ENCODE measurements at places on chromosomes 11 and 22. TPM values are rescaled to one million over a fixed set of nuclear protein-coding genes. Genes with fewer than 3 reads are reported as not detected.
A peak's percentile ranks its signal among the peaks of the same experiment; 100 is the strongest.

GRCh38 chr11:34250211-34250610 is 107.6 kb downstream of the ABTB2 start:
- H3K4me1 ChIP-seq: peaks cover 16% of the 10 kb centered on the region
- no peaks in the 10 kb centered on the region for H3K27me3 ChIP-seq
- H3K36me3 ChIP-seq: no peaks in the 10 kb centered on the region
- H3K4me3 ChIP-seq: no peak overlapping the region
- H3K27ac ChIP-seq: peak overlapping the region; percentile 10

- no peak overlapping the region for H3K4me3 ChIP-seq
- no peaks in the 10 kb centered on the region for H3K36me3 ChIP-seq
- H3K4me1 ChIP-seq: peaks cover 7% of the 10 kb centered on the region
- peak; percentile 81 for DNase-seq
Observed at GRCh38 chr11:128956401-128957201, 13.9 kb upstream of the TP53AIP1 start.

GRCh38 chr22:43185860-43186261 is 1.1 kb downstream of the TTLL12 start:
- H3K4me1 ChIP-seq: peaks cover 14% of the 10 kb centered on the region
- H3K27ac ChIP-seq: peak overlapping the region; percentile 27
- DNase-seq: peak; percentile 65
- H3K4me3 ChIP-seq: peak overlapping the region; percentile 74
- H3K27me3 ChIP-seq: no peaks in the 10 kb centered on the region

DNA sequence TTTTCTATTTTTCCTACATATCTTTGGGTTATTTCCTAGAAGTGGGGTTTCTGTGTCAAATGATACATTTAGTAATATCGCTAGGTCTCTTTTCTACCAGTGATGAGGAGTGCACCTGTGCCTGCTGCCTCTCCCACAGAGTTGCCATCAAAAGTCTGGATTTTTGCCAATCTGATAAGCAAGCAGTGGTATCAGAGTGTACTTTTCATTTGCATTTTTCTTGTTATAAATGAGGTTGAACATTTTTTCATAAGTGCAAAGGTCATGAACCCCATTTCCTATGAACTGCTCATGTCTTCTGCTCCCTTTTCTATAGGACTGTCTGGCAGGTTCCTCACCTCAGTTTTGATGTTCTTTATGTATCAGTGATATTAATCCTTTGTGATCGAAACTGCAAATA is 1.7 kb downstream of the TRPM5 start:
- H3K27ac ChIP-seq: no peak overlapping the region
- no peaks in the 10 kb centered on the region for H3K36me3 ChIP-seq
- no peaks in the 10 kb centered on the region for H3K4me1 ChIP-seq
- H3K4me3 ChIP-seq: no peak overlapping the region

DNA sequence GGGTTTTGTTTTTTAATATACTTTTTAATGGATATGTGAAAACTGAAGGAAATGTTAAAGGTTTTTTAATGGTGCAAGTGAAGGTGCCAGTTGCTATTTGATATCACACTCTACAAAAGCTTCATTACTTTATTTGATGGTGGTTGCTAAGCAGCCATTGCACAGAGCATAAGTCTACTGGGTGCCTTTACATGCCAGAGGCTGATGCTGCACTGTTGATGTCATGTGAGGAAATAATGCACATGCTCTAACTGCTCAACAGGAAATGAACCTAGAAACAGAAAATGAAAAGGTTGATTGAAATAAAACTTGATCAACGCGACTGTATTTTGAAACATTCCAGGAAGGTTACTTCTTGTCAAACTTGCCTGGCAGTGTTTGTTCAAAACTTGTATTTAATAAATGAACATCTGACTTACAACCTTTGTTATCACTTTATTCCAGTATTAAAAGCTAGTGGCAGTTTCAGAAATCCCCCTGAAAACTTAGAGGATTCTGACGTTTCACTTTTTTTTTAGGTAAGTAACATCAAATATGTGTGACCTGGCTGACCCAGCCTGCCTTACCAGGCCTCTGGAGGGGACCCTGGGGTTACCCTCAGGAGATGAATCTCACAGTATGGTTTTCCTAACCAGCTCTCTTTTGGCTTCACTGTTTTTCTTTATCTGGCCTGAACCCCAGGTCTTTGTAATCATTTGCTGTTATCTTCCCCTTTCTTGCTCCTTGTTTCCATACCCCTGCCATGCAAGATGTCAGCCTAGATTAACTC is 2.4 kb upstream of the ATP5MG start:
- no peaks in the 10 kb centered on the region for H3K27me3 ChIP-seq
- peaks cover 43% of the 10 kb centered on the region for H3K36me3 ChIP-seq
- peak overlapping the region; percentile 70 for H3K27ac ChIP-seq
- DNase-seq: no peak
- H3K4me3 ChIP-seq: no peak overlapping the region

- H3K36me3 ChIP-seq: peaks cover 7% of the 10 kb centered on the region
- H3K4me3 ChIP-seq: no peak overlapping the region
- DNase-seq: no peak
- no peaks in the 10 kb centered on the region for H3K27me3 ChIP-seq
- H3K27ac ChIP-seq: no peak overlapping the region
Observed at GRCh38 chr22:19869497-19870152, 15.0 kb upstream of the GNB1L start.

- DNase-seq: peak; percentile 38
- H3K27me3 ChIP-seq: peaks cover 40% of the 10 kb centered on the region
- no peaks in the 10 kb centered on the region for H3K4me1 ChIP-seq
- no peaks in the 10 kb centered on the region for H3K36me3 ChIP-seq
Observed at GRCh38 chr22:22745225-22746060, 101.0 kb downstream of the GGTLC2 start.

DNA sequence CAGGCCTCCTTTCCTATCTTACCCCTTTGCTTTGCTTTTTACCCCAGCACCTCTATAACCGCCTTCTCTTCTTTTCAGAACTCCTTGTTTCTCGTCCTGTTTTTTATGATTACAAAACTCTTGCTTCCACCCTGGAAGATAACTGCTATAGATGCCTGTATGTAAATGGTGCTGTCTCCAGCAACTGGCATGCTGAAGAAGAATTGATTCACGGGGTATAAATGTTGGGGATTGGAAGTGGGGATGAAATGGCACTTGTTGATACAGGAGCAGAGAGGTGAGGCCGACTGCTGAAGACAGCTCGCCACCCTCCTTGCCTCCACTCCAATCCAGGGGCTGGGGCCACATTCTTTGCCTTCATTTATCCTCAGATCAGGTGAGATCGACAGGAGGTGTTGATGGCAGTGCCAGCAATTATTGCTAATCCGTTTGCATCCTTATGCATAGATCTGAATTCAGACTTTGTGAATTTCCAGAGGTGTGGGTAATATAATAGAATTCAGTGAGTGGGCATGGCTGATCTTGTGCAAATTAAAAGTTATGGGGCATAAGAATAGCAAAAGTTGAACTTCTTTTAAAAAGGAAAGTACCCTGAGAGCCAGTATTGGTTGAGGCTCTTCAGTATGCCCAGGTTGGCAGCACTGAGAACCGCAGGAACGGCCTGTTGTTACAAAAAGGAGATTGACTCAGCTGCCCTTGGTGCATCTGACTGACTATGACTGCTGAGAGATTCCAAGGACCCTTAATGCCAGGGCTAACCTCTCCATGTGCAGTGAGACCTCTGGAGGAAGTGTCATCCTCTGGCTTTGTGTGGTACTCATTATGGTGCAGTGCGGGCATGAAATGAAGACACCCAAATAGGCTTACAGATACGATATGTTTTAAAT is 5.3 kb downstream of the NEAT1 start:
- peaks cover 38% of the 10 kb centered on the region for H3K4me1 ChIP-seq
- DNase-seq: peak; percentile 82
- H3K27ac ChIP-seq: peak overlapping the region; percentile 99

- H3K4me1 ChIP-seq: peaks cover 38% of the 10 kb centered on the region
- no peaks in the 10 kb centered on the region for H3K27me3 ChIP-seq
- DNase-seq: peak; percentile 77
Observed at GRCh38 chr11:65571940-65572339, 398 bp upstream of the FAM89B start.

- H3K36me3 ChIP-seq: peaks cover 5% of the 10 kb centered on the region
- no peak overlapping the region for H3K27ac ChIP-seq
- no peaks in the 10 kb centered on the region for H3K4me1 ChIP-seq
- no peak overlapping the region for H3K4me3 ChIP-seq
Observed at GRCh38 chr22:39652990-39653786, 82.6 kb downstream of the CACNA1I start.

DNA sequence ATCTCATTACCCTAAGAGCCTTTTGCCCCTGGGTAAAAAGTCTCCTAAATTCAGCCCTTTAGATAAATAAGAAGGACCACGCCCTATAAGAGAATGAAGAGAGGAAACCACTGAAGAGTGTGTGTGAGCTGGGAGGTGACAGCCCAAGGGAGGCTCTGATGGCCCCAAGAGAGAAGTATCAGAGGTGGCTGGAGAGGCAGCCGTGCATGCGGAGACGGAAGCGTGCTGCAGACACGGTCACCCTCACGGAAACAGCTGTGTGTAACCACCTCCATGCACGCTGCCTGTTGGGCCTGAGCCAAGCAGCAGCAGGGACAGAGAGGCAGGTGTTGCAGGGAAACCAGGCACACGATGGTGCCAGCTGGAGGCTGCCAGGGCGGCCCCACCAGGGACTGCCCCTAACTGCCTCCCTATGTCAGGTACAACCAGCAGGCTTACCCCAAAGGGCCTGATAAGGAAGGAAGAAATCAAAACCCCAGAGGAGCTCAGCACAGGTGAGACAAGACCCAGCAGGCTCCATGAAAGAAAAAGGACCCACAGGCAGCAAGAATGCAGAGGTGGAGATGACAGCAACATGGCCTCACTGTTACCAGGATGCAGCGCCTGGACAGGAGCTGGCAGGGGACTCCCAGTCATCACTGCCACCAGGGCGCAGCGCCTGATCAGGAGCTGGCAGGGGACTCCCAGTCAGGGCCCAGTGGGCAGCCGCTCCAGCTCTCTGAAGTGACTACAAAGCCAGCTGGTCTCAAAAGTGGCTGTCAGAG is 7.8 kb downstream of the LARGE2 start:
- DNase-seq: no peak
- peaks cover 45% of the 10 kb centered on the region for H3K36me3 ChIP-seq
- H3K27me3 ChIP-seq: no peaks in the 10 kb centered on the region
- H3K4me1 ChIP-seq: peaks cover 23% of the 10 kb centered on the region
- H3K27ac ChIP-seq: peak overlapping the region; percentile 88

DNA sequence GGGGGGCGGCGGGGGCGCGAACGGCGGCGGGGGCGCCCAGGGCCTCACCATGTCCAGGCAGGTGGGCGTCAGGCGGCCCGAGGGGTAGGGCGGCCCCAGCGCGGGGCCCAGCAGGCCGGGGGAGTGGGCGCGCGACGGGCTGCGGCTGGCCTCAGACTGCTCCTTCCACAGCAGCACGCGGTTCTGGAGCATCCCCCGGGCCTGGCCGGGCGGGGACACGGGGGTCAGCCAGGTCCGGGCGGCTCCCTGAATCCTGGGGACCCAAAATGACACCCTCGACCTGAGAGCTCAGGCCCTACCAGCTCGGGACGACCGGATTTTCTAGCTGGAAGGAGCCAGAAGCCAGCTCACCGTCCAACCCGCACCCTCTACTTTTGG is 5.5 kb upstream of the SLC16A8 start:
- H3K27ac ChIP-seq: no peak overlapping the region
- H3K36me3 ChIP-seq: peaks cover 10% of the 10 kb centered on the region
- peaks cover 12% of the 10 kb centered on the region for H3K4me1 ChIP-seq
- no peaks in the 10 kb centered on the region for H3K27me3 ChIP-seq
- no peak for DNase-seq

GRCh38 chr11:131829725-131830124 is 459.3 kb downstream of the NTM start:
- no peak overlapping the region for H3K4me3 ChIP-seq
- no peaks in the 10 kb centered on the region for H3K27me3 ChIP-seq
- no peak for DNase-seq
- H3K27ac ChIP-seq: no peak overlapping the region

GRCh38 chr11:134730561-134731212 is 318.6 kb upstream of the B3GAT1 start:
- H3K4me3 ChIP-seq: no peak overlapping the region
- no peaks in the 10 kb centered on the region for H3K4me1 ChIP-seq
- no peaks in the 10 kb centered on the region for H3K27me3 ChIP-seq

DNA sequence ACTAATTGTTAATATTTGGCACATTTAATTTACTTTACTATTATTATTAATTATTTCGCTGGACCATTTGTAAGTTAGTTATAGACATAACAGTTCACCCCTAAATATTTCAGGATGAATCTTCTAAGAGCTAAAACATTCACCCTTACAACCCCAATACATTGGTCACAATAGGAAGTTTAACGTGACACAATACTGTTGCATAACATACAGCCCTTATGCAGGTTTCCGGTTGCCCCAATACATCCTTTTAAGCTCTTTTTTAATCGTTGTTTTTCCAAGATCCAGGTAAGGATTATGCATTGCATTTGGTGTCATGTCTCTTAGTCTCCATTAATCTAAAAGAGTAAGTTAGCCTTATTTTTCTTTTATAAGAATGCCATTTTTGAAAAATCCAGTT is 71.2 kb downstream of the HSD17B12 start:
- H3K27me3 ChIP-seq: no peaks in the 10 kb centered on the region
- H3K36me3 ChIP-seq: peaks cover 25% of the 10 kb centered on the region
- no peaks in the 10 kb centered on the region for H3K4me1 ChIP-seq

DNA sequence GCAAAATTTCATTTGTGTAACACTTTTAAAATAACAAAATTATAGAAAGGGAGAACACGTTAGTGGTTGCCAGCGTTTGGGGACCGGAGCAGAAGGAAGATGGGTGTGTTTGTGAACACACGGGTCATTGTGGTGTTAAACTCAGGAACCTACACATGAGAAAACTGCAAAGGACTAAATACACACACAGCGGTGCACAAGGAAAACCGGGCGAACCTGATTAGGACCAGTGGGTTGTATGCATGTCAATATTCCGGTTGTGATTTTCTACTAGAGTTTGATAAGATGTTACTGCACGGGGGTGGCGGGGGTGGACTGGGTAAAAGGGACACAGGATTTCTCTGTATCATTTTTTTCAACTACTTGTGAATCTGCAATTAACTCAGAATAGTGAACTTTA is 351.2 kb downstream of the OPCML start:
- no peaks in the 10 kb centered on the region for H3K36me3 ChIP-seq
- H3K27ac ChIP-seq: no peak overlapping the region
- no peaks in the 10 kb centered on the region for H3K4me1 ChIP-seq
- H3K27me3 ChIP-seq: no peaks in the 10 kb centered on the region

The PNPLA5 gene
- total RNA-seq: not detected

The HEPACAM gene
- total RNA-seq: not detected

The KCNQ1OT1 gene
- 1.7 TPM for total RNA-seq

The YPEL1 gene
- 0.27 TPM for total RNA-seq

The FXYD6 gene
- total RNA-seq: not detected

The CHRM1 gene
- not detected for total RNA-seq

The SULT4A1 gene
- total RNA-seq: not detected

The FIBIN gene
- 12.5 TPM for total RNA-seq

The TLCD5 gene
- 9.6 TPM for total RNA-seq

The FXYD2 gene
- total RNA-seq: not detected

Measured in MCF 10A (cell line).